CD4-positive, alpha-beta T cell treated with Interleukin-1 beta for 1 hour (primary cell): ENCODE measurements at places on chromosomes 16 and 17.
A peak's percentile ranks its signal among the peaks of the same experiment; 100 is the strongest.

DNA sequence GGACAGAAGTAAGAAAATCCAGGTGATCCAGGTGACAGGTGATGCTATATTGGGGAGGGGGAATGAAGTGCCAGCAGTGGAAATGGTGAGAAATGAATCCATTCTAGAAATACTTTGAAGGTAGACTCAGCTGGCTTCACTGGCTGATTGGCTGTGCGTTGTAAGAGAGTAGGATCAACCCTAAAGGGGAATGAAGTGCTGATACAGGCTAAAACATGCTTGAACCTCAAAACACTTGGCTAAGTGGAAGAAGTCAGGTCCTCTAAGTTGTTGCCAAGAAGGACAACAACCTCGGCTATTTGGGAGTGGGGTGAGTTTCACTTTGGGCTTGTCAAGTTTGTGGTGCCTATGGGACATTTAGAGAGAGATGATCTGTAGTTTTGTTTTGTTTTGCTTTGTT, 24.1 kb upstream of the SCNN1B start:
- DNase-seq = no peak

DNA sequence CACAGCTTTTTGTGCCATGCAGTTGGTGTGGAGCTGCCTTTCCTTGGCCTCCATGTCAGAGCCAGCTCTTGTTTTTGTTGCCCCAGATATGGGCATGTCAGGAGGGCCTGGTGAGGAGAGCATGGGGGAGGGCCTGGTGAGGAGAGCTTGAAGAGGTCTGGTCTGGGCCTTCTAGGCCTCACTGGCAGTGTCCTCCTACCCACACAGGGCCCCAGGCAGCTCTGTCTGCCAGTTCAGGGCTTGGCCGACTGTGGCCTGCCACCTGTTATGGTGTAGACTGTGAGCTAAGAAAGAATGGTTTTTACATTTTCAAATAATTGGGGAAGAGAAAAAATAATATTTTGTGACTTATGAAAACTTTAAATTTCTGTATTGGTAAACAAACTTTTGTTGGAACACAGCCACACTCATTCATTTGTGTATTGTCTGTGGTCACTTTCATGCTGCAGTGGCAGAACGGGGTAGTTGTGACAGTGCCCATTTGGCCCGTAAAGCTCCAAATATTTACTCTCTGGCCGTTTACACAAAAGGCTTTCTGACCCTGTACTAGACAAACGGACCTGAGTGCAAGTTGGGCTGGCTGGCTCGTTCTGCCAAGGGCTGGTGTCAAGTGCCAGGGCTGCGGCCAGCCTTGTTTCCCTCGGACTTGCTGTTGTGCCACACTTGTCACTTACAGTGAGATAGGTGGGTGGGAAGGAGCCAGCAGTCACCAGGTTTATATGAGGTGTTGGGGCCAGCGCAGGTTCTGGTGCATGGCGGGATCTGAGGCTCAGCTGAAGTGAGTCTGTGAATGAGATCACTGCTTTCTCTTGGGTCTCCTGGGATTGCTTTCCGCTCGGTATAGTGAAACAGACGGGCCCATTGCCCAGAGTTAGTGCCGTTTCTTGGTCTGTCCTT, 18.2 kb downstream of the PGS1 start:
- DNase-seq = no peak

GRCh38 chr16:68265078-68265920, 973 bp downstream of the SLC7A6 start:
- DNase-seq = peak; percentile 49

DNA sequence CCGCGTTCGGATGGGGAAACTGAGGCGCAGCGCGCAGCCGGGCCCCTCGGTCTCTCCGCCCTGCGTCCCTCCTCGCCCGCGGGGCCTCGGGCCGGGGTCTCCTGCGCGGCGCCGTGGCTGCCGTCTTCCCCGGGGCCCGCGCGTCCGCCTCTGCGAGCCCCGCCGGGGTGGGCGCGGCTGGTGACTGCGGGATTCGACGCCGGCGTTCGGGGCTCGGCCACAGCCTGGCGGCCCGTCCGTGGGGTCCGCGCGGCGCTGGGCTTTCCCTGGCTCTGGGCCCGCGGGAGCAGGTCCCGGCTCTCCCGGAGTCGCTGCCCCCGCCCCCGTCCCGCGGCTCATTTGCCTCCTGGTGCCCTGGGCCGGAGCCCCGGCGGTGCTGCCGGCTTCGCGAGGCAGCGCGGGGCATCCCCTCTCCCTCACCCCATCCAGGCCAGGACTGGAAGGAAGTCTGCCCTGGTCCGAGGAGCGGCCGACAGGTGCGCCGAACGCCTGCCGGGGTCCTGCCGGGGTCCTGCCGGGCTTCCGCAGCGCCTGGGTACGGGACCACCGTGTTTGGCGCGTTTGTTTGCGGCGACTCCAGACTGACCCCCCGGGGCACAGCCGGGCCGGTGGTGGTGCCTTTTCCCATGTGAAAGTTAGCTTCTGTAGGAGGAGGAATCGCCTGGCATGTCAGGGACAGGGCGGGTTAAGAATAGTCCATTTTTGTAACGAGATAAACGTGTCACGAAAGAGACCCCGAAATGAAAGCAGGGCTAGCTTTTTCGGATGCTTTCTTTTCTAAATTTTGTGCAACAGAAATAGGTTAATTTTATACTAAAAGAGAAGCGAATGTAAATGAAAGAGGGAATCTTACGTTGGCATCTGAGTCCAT, 671 bp downstream of the CHMP6 start:
- DNase-seq = no peak

GRCh38 chr16:20952139-20952920, 51.8 kb downstream of the LYRM1 start:
- no peak for DNase-seq

- no peak for DNase-seq
Measured at GRCh38 chr17:10745231-10745630, 15.4 kb upstream of the TMEM220 start.
